T47D (cell line): ENCODE measurements at places on chromosomes 4 and X.

DNA sequence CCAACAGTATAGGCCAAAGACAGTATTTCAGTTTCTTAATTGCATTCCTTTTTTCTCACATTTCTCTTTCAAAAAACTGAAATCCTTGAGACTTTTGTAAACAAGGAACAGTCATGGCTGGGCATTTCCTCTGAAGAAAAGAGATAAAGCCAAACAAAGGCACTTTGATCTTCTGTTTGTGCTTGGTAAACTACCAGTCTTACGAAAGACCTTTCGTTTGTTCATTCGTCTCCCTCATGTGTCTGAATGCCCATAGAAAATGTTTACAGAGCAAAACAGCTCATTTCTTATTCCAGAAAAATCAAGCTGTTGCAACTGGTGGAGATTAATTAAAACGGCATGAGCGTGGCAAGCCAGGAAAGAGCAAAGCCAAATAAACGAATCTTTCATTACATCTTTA lies 178.0 kb downstream of the GASK1B start:
- DNase-seq = peak; percentile 57

DNA sequence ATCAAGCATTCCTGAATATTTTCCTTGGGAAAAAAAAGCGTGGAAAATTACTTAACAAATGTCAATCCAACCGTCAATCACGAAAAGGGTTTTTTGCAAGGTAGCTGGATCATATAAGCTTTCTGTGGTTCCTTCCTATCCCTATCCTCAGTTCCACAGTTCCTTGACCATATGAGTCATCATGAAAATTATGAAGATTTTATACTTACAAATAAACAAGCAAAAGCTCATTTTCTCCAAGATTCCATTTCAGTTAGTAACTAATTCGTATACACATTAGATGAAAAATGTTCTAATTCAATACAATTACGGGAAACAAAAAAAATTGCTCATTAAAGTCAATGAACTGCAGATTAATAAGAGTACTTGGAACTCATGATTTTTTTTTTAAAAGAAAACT lies 228.8 kb downstream of the NSUN7 start:
- DNase-seq = no peak

- no peak for DNase-seq
Observed at GRCh38 chrX:107840971-107841370, 15.3 kb downstream of the MID2 start.

GRCh38 chr4:15878011-15878410 lies 60.5 kb downstream of the FGFBP1 start:
- no peak for DNase-seq
